ENCODE measurements at places on chromosomes 1 and 21. TPM values are rescaled to one million over a fixed set of nuclear protein-coding genes. Genes with fewer than 3 reads are reported as not detected.

Gene ATF3
- total RNA-seq: 0.99 TPM

Gene ANKRD45
- not detected for total RNA-seq

Gene RSPH1
- total RNA-seq: not detected

Gene CDK11B
- total RNA-seq: 12.8 TPM

Gene CDA
- not detected for total RNA-seq

Gene HIVEP3
- total RNA-seq: not detected
